ENCODE measurements at places on chromosomes 11 and 22.

DNA sequence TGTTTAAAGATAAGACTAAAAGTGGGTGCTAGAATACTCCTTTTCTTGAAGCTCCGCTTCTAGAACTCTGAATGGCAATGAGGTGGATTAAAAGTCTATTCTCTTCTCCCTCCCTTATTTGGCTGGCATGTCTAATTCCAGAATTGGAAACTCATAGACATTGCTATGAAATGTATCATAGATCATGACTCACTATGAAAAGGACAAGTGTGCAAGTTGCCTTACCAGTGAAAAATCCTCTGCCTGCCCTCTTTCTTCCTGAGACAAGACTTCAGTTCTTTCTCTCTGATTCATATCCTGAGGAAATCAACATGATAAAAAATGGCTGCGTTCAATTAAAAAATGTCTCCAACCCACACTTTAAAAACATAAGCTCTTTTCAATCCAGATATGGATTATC, 73.2 kb upstream of the BLID start:
- DNase-seq: no peak

DNA sequence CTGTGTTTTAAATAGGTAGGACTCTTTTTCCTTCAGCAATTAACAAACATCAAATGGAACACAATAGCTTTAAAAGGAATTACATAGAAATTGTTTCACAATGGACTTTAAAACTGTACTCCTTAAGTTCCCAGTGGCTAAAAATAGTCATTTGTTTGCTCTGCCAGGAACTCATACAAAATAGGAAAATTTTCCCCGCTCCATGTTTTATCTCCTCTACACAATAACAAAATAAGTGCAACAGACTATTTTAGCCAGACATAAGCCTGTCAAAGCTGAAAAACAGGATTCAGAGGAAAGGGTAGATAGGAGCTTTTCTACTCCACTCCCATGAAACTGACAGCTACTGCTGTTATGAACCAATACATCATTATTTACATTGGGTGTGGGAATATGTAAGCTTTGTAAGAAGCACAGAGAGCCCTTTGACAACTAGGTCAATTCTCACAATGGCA, 90.1 kb downstream of the STK33 start:
- DNase-seq: no peak

GRCh38 chr11:64339286-64339685, 718 bp upstream of the CCDC88B start:
- no peak for DNase-seq

- DNase-seq: no peak
These were observed 15.1 kb downstream of the MTMR2 start for GRCh38 chr11:95908826-95909225.

GRCh38 chr11:82321206-82321605, 412.5 kb downstream of the FAM181B start:
- DNase-seq: no peak

DNA sequence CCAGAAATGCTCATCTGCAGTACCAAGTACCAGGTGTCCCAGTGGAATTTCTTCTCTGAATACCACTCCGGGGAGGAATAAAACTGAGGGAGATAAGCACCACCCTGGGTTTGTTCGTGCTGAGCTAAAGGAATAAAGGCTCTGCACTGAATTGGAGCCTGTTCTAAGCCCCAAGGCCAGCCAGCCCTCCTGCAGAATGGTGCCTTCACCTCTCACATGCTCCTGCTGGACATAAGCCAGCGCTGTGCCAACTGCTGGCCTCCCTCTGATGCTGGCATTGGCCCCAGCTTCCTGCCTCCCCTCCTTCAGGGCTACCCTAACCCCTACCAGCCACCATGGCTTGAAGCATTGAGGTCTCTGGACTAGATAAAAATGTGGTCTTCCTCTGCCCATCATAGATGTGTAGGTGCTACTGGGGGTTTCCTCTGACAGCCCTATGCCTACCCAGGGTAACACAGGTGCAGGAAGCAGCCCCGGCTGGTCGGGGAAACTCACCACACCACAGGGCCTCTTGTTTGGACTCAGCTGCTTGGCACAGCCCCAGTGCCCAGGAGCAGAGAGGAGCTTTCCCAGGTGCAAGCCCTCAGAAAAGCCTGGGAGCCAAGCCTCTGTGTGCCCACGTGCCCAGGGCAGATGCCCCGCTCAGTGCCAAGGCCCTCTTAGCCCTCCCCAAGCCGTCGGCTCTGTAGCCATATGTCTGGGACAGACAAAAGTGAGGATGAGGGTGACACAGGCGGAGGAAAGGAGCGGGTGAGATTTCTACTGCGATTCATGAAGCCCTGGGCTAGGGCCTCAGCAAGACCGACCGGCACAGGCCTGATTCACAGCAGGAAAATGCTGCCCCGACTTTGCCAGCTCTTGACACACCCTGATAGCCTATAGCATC, 34.1 kb upstream of the JAM3 start:
- DNase-seq: no peak
